Mesothelial cell of epicardium (in vitro differentiated cells): ENCODE measurements at places on chromosomes 5 and 9.

DNA sequence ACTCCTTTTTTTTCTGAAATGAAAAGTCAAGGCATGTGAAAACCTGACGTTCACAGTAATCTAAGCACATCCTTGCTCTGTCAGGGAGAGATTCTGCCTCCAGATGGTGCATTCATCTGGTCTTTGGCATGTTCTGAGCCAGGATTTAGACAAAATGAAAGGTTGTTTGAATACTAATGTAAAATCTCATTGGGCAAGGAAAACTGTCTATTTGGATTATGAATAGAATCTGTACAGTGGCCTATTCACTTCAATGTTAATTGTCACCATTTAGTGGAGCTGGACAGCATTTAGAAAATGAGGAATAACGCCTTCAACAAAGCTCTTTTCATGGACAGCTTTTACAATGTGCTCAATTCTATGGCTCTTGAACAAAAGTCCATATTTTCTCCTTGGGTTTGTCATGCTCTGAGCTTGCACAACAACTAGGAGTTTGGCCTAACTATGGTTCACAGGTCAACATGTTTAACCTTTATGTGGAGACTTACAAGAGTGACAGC is 28.9 kb downstream of the ARHGEF28 start:
- H3K4me1 ChIP-seq: peaks cover 7% of the 10 kb centered on the region
- H3K27me3 ChIP-seq: peaks cover 75% of the 10 kb centered on the region
- H3K36me3 ChIP-seq: no peaks in the 10 kb centered on the region
- no peak overlapping the region for H3K4me3 ChIP-seq

DNA sequence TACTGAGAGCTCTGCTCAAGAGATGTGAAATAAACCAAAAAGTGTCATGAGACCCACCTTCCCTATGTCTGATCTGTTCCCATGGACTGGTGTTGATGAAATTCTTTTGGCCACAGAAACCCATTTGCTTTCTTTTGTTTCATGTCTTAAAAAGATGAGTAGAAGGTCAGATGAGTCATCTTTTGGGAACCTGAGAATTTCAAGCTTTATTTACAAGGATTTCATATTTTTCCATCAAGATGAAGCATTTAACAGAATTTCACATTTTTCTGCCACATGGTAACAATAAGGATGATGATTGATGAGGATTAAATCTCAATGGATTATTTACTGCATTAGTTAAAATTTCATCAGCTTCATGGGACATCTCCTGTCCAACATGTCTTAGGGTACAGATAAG is 337.8 kb downstream of the DEPDC1B start:
- H3K4me1 ChIP-seq: peaks cover 53% of the 10 kb centered on the region
- H3K4me3 ChIP-seq: no peak overlapping the region
- no peak for DNase-seq
- no peaks in the 10 kb centered on the region for H3K27me3 ChIP-seq

GRCh38 chr5:103474677-103475076 is 87.9 kb downstream of the NUDT12 start:
- H3K27ac ChIP-seq: no peak overlapping the region
- H3K27me3 ChIP-seq: no peaks in the 10 kb centered on the region
- H3K36me3 ChIP-seq: no peaks in the 10 kb centered on the region
- H3K4me3 ChIP-seq: no peak overlapping the region
- peaks cover 4% of the 10 kb centered on the region for H3K4me1 ChIP-seq

GRCh38 chr5:120088412-120088811 is 375.7 kb upstream of the PRR16 start:
- no peaks in the 10 kb centered on the region for H3K36me3 ChIP-seq
- H3K4me3 ChIP-seq: no peak overlapping the region
- no peak overlapping the region for H3K27ac ChIP-seq
- peaks cover 17% of the 10 kb centered on the region for H3K4me1 ChIP-seq

DNA sequence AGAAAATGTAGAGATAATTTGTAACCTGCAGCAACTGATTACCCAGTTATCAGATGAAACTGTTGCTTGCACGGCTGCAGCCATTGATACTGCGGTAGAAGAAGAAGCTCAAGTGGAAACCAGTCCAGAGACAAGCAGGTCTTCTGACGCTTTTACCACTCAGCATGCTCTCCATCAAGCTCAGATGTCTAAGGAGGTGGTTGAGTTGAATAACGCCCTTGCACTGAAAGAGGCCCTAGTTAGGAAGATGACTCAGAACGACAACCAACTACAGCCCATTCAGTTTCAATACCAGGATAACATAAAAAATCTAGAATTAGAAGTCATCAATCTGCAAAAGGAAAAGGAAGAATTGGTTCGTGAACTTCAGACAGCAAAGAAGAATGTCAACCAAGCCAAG is 1.7 kb downstream of the KIF4B start:
- H3K27me3 ChIP-seq: no peaks in the 10 kb centered on the region
- peaks cover 4% of the 10 kb centered on the region for H3K4me1 ChIP-seq
- H3K27ac ChIP-seq: no peak overlapping the region
- H3K36me3 ChIP-seq: no peaks in the 10 kb centered on the region

GRCh38 chr5:1536871-1537602 is 13.3 kb upstream of the LPCAT1 start:
- H3K4me3 ChIP-seq: no peak overlapping the region
- no peak overlapping the region for H3K27ac ChIP-seq
- H3K4me1 ChIP-seq: peaks cover 3% of the 10 kb centered on the region
- H3K27me3 ChIP-seq: peaks cover 30% of the 10 kb centered on the region

DNA sequence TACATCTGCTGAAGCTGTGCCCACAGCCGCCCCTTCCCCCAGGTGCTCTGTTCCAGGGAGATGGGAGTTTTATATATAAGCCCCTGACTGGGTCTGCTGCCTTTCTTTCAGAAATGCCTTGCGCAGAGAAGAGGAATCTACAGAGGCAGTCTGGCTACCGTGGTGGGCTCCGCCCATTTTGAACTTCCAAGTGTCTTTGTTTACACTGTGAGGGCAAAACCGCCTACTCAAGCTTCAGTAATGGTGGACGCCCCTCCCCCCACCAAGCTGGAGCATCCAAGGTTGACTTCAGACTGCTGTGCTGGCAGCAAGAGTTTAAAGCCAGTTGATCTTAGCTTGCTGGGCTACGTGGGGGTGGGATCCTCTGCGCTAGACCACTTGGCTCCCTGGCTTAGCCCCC is 41.3 kb downstream of the RANBP17 start:
- H3K36me3 ChIP-seq: peaks cover 59% of the 10 kb centered on the region
- no peak overlapping the region for H3K27ac ChIP-seq

- peaks cover 11% of the 10 kb centered on the region for H3K36me3 ChIP-seq
- H3K27me3 ChIP-seq: no peaks in the 10 kb centered on the region
- H3K27ac ChIP-seq: no peak overlapping the region
- no peak for DNase-seq
Observed at GRCh38 chr5:1504617-1505016, 19.1 kb downstream of the LPCAT1 start.
